ENCODE measurements at places on chromosomes 6 and 20. TPM values are rescaled to one million over a fixed set of nuclear protein-coding genes. Genes with fewer than 3 reads are reported as not detected.

DNA sequence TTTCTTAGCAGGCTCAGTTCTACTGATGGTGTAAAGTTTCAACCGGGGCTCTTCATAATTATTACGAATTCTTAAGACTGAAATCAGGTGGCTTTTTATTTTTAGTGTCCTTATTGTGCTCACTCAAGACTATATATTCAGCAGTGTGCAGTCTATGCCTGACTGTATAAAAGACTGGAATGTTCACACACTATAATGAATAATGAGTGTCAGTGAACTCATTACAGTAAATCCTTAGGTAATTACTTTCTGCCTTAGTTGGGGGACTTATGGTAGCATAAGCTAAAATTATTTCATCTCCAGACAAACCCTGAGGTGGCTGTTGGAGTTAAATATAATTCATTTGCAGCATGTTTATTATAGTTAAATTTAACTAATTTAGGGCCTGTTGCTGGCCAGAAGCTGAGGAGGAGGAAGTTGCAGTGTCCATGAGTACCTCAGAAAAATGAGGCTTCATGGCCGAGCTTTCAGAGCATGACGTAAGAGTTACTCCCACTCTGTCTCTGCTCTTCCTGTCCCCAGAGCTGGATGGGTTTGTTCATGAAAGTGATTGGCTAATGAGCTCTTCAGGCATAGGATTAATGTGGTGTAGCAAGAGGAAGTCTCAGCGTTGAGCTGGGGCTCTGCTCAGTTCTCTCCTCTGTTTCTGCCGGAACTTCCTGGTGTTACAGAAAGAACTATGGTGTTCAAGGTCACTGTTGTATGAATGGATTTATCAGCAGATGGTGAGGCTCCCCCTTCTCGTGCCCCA, 335.7 kb downstream of the NRN1 start:
- peak; percentile 9 for DNase-seq

- DNase-seq = no peak
Observed at GRCh38 chr20:24718277-24718676, 230.8 kb upstream of the CST7 start.

- DNase-seq = no peak
Observed at GRCh38 chr6:10404799-10405512, 9.9 kb downstream of the TFAP2A start.

GRCh38 chr20:2421247-2421646, 40.5 kb downstream of the TGM6 start:
- no peak for DNase-seq

DNA sequence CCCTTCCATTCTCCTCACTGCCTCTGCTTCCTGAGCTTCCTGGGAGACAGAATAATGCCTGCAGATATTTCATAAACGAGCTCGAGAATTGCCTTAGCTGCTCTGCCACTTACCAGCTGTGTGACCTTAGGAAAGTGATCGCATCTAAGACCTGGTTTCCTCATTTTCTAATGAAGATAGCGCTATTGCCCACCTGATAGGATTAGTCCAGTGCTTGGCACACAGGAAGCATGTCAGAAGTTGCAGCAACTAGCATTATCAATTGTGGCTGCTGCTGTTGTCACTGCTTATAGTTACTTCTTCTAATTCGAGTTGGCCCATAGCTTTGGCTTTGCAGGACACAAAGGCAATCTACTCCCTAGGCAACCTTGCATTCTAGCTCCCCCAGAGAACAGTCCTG, 305.5 kb upstream of the SGK1 start:
- DNase-seq = no peak

GRCh38 chr20:58597249-58597891, 53.7 kb upstream of the STX16 start:
- DNase-seq = peak; percentile 96

Gene MANEA
- 9.5 TPM for polyA plus RNA-seq

Gene DEFB124
- 1.3 TPM for polyA plus RNA-seq

Gene OR2B6
- not detected for polyA plus RNA-seq

Gene DNAH8
- polyA plus RNA-seq = 2.1 TPM

Data from forelimb muscle (tissue), 1 donor.